ENCODE measurements at places on chromosomes 7 and 10.

GRCh38 chr7:140624392-140625191 is 16.0 kb downstream of the DENND2A start:
- no peak for DNase-seq

- DNase-seq, result no peak
Measured at GRCh38 chr10:22831586-22831985, 96.3 kb upstream of the ARMC3 start.

DNA sequence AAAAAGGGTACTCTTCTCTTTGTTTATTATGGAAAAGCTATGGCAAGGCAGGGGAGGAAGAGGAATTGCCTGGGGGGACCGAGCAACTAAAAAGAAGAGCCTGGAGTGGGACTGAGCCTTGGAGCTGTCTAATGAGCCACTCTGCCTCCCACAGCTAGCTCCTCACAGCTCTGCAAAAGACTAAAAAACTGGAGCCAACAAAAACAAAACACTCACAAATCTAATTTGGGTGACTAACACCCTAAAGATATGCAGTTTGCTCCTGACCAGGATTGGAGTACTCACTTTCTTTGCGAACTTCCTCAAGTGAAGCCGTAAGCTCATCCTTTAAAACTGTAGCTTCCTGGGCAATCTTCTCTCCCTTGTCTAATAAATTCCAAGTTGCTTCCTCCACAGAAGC is 89.4 kb downstream of the CTNNA3 start:
- no peak for DNase-seq

GRCh38 chr7:94022550-94022949 is 18.4 kb upstream of the BET1 start:
- DNase-seq, result no peak

- DNase-seq, result no peak
Measured at GRCh38 chr7:43648473-43649406, 65.8 kb downstream of the STK17A start.

DNA sequence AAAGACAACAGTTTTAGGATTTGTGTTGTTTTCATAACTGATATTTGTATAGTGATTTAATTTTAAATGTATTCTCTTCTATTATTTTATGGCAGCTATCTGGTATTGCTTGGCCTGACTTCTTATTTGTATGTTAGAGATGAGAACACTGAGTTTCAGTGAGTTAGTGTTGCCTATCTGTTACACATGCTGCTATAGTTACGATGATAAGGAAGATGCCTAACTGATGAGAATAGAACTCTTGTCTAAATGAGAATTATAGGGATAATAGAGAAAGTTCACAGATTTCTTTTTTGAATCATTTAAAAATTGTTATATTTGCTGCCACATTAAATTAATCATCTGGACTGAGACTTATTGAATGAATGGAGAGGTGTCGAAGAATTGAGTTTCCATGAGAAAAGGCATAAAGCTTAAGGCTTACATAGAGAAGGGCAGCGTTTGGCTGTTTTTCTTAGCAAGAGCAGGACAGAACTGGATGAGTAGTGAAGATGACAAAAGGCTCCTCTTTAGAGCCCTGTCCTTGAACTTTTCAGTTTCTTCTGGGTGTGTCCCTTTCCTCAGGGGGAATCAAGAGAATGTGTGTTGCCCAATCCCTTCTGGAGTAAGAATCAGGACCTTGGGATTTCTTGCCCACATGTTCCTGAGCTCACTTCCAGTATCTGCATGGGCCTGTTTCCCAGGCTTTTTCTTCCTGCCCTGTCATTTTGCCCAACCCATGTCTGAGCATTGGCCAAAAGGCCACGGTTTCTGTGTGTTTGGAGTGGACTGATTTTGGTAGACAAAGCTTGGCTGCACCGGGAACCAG is 195.6 kb upstream of the CSTF2T start:
- DNase-seq, result no peak

Data from neural crest cell (in vitro differentiated cells).